ENCODE measurements at places on chromosomes 5 and 9. TPM values are rescaled to one million over a fixed set of nuclear protein-coding genes. Genes with fewer than 3 reads are reported as not detected.

The BHMT2 gene
- 1.7 TPM for total RNA-seq

The PCDH12 gene
- total RNA-seq, result 0.12 TPM

The RLN2 gene
- 4.7 TPM for total RNA-seq

The PCDHB7 gene
- 0.39 TPM for total RNA-seq

The DRD1 gene
- not detected for total RNA-seq

The HSD17B3 gene
- not detected for total RNA-seq

The PDLIM4 gene
- total RNA-seq, result 31.8 TPM

The ZER1 gene
- total RNA-seq, result 23.9 TPM

The SV2C gene
- 0.12 TPM for total RNA-seq

The OLFML2A gene
- total RNA-seq, result 6.4 TPM

The ZNF782 gene
- 6.7 TPM for total RNA-seq

The PCDHGC3 gene
- total RNA-seq, result 13.3 TPM

The CDC20B gene
- total RNA-seq, result not detected

The GARIN3 gene
- not detected for total RNA-seq

The CDKN2B gene
- 0.83 TPM for total RNA-seq

The DNAH5 gene
- total RNA-seq, result 0.56 TPM

The MUSK gene
- not detected for total RNA-seq

The FBP2 gene
- not detected for total RNA-seq

The SPACA9 gene
- total RNA-seq, result 0.78 TPM

The PCDHA6 gene
- total RNA-seq, result 4.6 TPM

The PCDHAC2 gene
- 11.8 TPM for total RNA-seq

The AK1 gene
- 6.7 TPM for total RNA-seq

The NR4A3 gene
- total RNA-seq, result 0.17 TPM

The CDK7 gene
- 80.7 TPM for total RNA-seq

The PCDH1 gene
- total RNA-seq, result 183 TPM

The RABGAP1 gene
- 34.0 TPM for total RNA-seq

The GDNF gene
- not detected for total RNA-seq

Measured in GM23338 (cell line).